Activated CD4-positive, alpha-beta T cell treated with anti-CD3 and anti-CD28 coated beads for 24 hours (primary cell): ENCODE measurements at places on chromosomes 3 and 15.
A peak's percentile ranks its signal among the peaks of the same experiment; 100 is the strongest.

DNA sequence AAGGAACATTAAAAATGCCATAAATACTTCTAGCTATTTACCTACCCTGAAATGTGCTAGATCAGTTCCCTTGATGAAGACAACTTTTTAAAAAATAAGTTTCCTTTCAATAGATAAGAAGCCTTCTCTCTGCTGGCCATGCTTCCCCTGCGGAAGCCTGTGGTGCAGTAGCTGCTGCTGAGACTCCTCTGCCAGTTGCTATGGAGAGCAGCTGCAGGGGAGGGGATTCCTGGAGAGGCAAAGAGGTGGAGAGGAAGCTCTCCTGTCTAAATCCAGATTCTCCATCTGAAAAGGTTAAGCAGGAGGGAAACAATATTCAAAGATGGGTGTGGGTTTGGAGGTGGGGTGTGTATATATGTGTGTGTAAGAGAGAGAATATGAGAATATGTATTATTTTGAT lies 69.8 kb upstream of the BFSP2 start:
- no peak for DNase-seq

DNA sequence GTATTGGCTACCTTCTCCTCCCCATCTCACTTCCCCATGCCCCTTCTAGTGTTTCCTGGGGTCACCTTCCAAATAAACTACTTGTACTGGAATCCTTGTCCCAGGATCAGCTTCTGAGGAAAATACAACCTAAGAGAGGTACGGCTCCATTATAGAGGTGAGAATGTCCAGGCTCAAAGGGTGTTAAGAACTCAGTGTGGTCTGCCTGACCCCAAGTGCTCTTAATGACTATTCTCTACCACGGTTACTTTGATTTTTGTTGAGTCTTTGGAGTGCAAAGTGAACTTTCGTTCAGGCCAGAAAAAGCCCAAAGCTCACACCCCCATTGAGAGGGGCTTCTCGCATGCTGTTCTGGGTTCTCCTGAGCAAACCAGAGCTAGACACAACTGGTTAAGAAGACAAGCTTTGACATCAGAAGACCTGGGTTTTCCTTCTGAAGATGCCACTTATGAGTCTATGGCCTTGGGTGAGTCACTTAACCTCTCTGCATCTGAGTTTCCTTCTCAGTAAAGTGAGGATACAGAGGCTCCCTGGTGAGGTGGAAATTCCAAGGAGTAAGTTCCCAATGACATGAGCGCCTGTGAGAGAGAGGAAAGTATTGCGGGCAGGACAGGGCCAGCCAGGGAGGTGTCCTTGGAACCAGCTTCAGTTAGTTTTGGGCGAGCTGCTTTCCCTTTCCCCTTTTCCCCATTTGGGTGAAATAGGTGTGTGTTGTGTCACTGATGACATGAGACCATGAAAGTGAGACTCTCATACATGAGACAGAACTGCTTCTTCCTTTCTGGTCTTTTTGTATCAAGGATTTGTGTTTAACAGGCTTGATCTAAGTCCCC lies 475.0 kb upstream of the PROK2 start:
- no peak for DNase-seq

DNA sequence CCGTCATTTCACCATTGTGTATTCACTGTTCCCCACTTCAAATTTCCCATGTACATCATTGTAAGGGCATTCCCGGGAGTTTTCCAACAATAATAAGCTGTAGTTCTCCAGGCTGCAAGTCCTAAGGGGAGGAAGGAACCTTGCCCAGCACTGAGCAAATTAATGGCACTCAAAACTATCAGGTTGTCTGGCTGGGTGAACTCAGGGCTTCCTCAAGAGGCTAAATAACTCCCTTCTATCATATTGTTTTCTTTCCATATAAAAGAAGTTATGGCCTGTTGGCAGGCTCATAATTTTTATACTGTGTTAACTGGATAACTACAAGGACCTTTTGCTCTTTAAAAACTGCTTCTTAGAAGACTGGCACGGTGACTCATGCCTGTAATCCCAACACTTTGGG lies 71.4 kb downstream of the SEMA6D start:
- no peak for DNase-seq

GRCh38 chr3:48847053-48847503 lies 596 bp downstream of the PRKAR2A start:
- DNase-seq: peak; percentile 45

GRCh38 chr3:185750702-185751101 lies 74.1 kb downstream of the IGF2BP2 start:
- no peak for DNase-seq

- no peak for DNase-seq
These were observed 1.7 kb downstream of the ANXA2 start for GRCh38 chr15:60396100-60396499.

- no peak for DNase-seq
These were observed 177.4 kb upstream of the TRIM42 start for GRCh38 chr3:140500473-140500872.

DNA sequence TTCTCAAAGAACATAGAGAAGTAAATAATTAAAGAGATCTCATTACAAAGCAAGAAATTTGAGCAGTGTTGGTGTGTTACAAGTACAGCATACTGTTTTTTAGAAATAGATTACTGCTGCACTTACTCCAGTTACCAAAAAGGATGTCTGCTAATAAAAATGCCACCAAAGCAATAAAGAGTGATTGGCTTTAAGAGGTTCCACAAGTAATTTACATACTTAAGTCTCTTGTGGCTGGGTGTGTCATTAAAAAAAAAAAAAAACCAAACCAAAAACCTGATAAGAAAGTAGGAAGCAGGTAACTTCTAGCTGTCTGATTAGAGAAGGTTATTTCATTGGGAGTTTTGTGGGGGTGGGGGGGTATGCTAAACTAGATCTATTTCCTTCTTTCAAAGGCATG lies 15.2 kb downstream of the RAB11A start:
- DNase-seq: no peak

DNA sequence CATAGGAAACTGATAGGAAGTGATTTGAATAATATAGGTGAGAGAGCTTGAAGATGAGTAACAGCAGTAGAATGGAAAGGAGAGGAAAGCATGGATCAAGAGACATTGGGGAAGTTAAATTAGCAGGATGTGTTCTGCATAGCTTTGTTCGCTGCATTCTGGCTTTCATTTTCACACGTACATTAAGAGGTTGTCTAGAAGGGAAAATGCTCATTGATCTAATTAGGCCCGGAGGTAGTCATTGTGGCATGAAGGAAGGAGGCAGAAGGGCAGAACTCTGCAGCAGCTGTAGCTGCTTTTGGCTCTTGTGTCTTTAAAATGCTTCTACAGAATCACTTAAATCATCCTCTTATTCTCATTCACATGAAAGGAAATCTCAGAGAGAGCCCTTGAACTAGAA lies 40.3 kb downstream of the KCNAB1 start:
- no peak for DNase-seq

GRCh38 chr3:46321461-46322104 lies 32.3 kb upstream of the CCR2 start:
- no peak for DNase-seq

DNA sequence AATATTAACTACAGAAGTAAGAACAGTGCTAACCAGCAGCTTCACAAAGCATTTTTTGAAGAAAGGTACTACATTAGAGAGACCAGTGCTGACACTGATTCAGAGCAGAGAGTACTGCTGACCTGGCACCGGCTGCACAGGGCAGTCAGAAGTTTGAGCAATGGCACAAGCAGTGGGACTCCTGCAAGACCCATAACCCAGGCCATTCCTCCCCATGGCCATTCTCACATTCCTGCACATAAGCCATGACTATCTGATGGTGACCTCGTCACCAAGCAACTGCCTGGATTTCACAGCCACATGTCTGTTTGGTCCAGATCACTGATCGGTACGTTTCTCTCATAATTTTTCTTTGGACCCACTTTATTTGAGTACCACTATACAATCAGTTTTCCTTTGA lies 88.7 kb downstream of the GPR156 start:
- no peak for DNase-seq

DNA sequence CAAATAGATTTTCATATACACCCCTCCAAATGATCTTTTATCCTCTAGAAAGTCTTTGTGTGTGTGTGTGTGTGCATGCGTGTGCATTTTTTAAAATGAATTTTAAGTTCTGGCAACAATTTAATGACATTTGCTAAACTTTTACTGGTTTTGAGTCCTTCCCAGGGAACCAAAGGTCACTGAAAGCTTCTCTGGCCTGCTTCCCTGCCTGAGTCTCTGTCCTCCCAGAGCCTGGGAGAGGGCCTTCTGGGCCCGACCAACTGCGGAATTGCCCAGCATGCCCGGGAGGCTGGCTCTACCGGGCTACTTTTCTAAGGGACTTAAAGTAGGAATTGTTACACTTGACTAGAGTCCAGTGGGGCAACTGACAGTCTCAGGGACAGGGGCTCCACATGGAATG lies 7.4 kb upstream of the RBPMS2 start:
- DNase-seq: no peak

DNA sequence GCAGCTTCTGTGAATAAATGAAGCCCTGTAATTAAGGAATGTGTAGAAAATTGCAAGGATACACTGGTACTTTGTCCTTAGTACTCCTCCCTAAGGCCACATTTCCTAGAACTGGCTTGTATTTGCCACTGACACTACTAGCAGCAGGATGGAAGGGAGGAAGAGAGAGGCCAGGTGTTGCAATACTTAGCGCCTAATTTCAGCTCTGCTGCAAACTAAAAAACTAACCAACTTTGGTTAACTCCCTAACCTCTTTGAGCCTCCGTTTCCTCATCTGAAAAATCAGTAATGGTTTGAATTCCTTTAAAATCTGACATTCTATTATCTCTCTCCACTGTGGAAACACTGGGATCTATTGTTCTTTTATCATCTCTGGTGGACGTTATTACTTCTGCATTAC lies 257.0 kb downstream of the SV2B start:
- no peak for DNase-seq

DNA sequence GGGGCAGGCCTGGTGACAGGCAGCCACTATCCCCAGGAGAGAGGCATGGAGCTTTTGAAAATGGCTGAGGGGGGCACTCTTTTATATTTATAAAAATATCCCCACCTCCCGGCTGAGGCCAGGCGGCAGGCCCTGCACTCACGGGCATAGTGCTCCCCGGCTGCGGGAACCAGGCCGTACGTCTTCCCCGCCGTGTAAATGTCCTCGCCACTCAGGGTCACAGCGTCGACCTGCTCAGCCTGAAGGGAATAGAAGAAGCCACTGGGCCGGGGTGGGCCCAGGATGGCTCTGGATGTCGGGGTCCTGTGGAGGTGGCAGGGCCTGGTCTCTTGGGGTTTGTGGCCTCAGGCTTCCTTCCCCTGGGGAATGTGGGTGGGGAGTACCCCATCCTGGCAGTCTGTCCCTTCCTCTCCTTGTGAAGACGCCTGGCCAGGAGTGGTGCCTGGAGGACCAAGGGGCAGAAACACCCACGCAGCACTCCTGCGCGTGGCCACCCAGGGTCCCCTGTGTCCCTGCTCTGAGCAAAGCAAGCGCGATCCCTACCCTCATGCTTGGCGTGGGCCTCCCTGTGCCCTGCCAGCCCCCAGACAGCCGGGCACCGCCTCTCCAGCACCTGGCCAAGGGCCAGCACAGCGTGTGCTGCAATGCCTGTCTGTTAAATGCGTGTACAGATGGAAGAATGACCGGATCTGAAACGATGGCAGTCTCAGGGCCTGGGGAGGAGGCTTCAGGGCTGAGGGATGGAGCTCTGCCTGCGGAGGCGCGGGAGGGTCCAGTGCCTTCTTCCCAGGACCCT lies 18.9 kb downstream of the MELTF start:
- DNase-seq: no peak

DNA sequence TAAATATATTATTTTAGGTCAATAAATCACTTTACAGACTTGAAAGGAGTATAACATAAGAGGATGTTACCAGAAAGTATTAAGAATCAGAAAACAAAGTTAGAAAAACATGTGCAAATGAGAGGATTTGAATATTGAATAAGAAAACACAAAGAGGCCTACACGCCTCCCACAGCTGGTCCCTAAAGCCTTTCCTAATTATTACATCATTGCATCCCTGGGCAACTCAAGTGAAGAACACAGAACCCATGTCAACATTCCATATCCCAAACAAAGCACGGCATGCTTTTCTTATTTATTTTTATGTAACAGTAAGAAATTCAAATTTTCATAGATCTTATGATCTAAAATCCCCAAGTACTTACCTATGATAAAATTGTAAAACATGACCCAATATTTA lies 61.2 kb downstream of the HERC1 start:
- no peak for DNase-seq

DNA sequence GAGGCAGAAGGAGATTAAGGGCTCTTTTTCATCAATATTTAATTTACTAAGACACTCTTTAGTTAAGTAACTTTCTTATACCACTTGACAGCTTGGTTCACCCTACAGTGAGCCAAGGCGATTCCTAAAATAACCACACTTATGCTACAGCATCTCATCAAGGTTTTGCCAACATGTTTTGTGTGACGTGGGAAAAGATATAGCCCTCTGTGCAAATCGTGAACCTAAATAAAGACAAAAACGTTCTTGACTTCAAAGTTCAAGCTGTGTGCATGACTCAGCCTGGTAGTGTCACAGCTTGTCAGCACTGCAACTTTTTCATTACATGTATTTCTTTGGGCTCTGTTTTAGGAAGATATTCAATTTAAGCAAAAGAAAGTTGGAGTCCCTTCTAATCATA lies 297.0 kb upstream of the EPHA3 start:
- no peak for DNase-seq

DNA sequence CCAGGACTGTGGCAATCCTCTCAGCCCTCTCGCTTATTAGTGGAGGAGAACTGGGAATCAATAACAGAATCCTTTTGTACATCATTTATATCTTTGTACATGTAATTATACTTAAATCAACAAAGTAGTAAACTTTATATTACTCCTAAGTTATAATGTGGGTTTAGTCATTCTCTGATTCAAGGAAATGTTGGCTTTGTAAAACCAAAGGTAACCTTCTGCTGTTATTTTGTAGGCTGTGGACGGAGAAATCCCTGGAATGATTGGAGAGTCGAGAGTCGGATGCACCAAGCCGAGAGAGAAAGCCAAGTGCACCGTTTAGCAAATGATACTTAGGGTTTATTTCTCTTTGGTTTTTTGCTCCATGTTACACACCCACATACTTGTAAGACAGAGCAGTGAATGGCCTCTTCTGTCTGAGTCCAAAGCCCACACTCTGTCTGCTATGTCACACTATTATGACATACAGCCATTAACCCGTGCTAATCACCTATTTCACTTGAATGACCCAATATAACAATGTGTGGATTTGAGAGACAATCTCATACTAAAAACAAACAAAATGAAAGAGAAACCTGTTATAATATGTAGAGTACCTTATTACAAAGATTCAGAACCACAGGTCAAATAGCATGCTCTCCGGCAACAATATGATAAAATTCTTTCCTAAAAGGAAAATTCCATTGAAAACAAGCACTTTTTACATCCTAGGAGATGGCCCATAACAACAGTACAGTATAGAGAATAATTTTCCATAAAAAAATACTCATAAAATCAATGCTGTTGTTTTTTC lies 72.2 kb downstream of the MECOM start:
- no peak for DNase-seq

DNA sequence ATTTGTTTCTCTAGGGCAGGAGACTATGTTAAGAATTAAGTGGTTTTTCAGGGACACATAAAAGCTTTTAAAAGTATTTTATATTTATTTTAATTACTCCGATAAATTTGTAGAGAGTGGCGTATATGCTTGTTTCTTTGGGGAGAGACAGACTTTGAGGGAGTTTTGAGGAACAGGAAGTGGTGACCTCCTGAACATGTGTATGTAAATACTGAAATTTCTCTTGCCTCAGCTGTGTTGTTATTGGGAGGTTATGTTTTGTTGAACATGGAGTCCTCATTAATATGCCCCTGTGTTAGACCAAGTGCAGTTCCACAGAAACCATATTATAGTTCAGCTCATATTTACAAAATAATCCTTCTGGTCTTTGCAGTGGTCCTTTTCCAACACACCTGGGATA lies 41.8 kb upstream of the UTS2B start:
- no peak for DNase-seq
